ENCODE measurements at places on chromosomes 5 and 9. TPM values are rescaled to one million over a fixed set of nuclear protein-coding genes. Genes with fewer than 3 reads are reported as not detected.

GRCh38 chr5:127943061-127943371 is 140.6 kb upstream of the SLC12A2 start:
- no peak for DNase-seq
- H3K4me3 ChIP-seq = no peak overlapping the region
- H3K36me3 ChIP-seq = peaks cover 3% of the 10 kb centered on the region
- H3K27ac ChIP-seq = no peak overlapping the region
- H3K4me1 ChIP-seq = peaks cover 4% of the 10 kb centered on the region
- no peaks in the 10 kb centered on the region for H3K27me3 ChIP-seq

DNA sequence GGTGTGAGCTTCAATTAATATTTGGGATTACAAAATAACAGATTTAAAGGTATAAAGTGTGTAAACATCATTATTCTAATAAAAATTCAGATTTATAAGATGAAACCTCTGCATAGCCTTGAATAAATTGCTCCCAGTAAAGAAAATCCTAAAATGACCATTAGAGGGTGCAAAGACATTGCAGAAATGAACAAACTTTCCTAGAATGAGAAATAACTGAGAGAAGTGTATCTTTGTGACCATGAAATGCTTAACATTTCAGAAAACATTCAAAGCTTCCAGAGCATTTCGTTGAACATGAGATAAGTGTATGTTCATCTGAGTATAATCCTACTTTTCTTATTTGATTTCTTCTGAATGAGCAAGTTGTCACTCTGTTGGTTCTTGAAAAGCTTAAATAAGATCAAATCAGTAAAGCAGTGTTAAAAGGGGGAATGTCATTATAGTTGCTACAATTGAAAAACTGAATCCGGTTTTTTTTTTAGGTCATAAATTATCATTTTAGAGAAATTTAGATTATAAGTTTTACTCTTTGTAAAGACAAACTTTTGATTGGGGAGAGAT is 24.7 kb upstream of the NUDT12 start:
- no peak for DNase-seq
- peaks cover 14% of the 10 kb centered on the region for H3K27me3 ChIP-seq
- no peak overlapping the region for H3K4me3 ChIP-seq
- no peak overlapping the region for H3K27ac ChIP-seq

GRCh38 chr9:92964607-92965060 is 17.3 kb downstream of the FGD3 start:
- peak overlapping the region; percentile 98 for H3K4me3 ChIP-seq
- H3K4me1 ChIP-seq = peaks cover 71% of the 10 kb centered on the region
- DNase-seq = no peak
- H3K27ac ChIP-seq = peak overlapping the region; percentile 100
- no peaks in the 10 kb centered on the region for H3K27me3 ChIP-seq

GRCh38 chr9:132673355-132673754 is 3.1 kb downstream of the GTF3C4 start:
- peak overlapping the region; percentile 7 for H3K4me3 ChIP-seq
- H3K27ac ChIP-seq = peak overlapping the region; percentile 32
- no peaks in the 10 kb centered on the region for H3K27me3 ChIP-seq
- peaks cover 35% of the 10 kb centered on the region for H3K4me1 ChIP-seq

The PCDHA6 gene
- total RNA-seq = not detected

The SLC27A6 gene
- not detected for total RNA-seq
